ENCODE measurements at places on chromosomes 7 and 10.

GRCh38 chr7:48681006-48681405 lies 243.3 kb upstream of the CDC14C start:
- no peaks in the 10 kb centered on the region for H3K27me3 ChIP-seq
- no peak for DNase-seq
- no peaks in the 10 kb centered on the region for H3K4me1 ChIP-seq
- no peaks in the 10 kb centered on the region for H3K36me3 ChIP-seq
- H3K4me3 ChIP-seq, result no peak overlapping the region

- H3K27ac ChIP-seq, result no peak overlapping the region
- no peaks in the 10 kb centered on the region for H3K36me3 ChIP-seq
- H3K4me3 ChIP-seq, result no peak overlapping the region
- H3K27me3 ChIP-seq, result no peaks in the 10 kb centered on the region
Observed at GRCh38 chr7:29208410-29209250, 14.1 kb downstream of the CHN2 start.

- H3K4me3 ChIP-seq, result no peak overlapping the region
- H3K27ac ChIP-seq, result no peak overlapping the region
- H3K27me3 ChIP-seq, result peaks cover 11% of the 10 kb centered on the region
- no peaks in the 10 kb centered on the region for H3K4me1 ChIP-seq
- no peaks in the 10 kb centered on the region for H3K36me3 ChIP-seq
Observed at GRCh38 chr10:33735464-33735923, 401.0 kb upstream of the NRP1 start.

GRCh38 chr7:103445228-103446048 lies 569 bp downstream of the SLC26A5 start:
- H3K4me1 ChIP-seq, result peaks cover 17% of the 10 kb centered on the region
- peaks cover 3% of the 10 kb centered on the region for H3K36me3 ChIP-seq
- H3K27me3 ChIP-seq, result peaks cover 45% of the 10 kb centered on the region
- no peak for DNase-seq

Measured in naive thymus-derived CD8-positive, alpha-beta T cell (primary cell).